ENCODE measurements at places on chromosomes 16 and 17. TPM values are rescaled to one million over a fixed set of nuclear protein-coding genes. Genes with fewer than 3 reads are reported as not detected.

HSD11B2 gene
- 2.9 TPM for total RNA-seq

HS3ST6 gene
- total RNA-seq, result 1.3 TPM

SYT17 gene
- total RNA-seq, result 11.8 TPM

TRPV2 gene
- total RNA-seq, result 120 TPM

DNA sequence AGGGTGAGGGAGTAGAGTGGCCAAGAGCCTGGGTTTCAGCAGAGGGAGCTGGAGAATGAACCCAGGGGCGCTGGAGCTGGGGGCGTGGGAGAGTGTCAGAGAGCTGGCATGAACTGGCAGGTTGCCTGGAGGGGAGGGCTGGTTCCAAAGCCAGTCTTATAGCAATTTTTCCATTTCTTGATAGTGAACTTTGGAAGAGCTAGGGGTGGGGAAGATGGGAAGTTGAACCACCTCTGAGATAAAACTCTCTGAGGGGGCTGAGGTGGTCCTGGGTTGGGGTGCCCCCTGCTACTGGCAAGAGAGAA lies 36.9 kb downstream of the ADGRG5 start:
- no peak for DNase-seq

- peak; percentile 62 for DNase-seq
These were observed 36.4 kb downstream of the GPT2 start for GRCh38 chr16:46920402-46921068.

DNA sequence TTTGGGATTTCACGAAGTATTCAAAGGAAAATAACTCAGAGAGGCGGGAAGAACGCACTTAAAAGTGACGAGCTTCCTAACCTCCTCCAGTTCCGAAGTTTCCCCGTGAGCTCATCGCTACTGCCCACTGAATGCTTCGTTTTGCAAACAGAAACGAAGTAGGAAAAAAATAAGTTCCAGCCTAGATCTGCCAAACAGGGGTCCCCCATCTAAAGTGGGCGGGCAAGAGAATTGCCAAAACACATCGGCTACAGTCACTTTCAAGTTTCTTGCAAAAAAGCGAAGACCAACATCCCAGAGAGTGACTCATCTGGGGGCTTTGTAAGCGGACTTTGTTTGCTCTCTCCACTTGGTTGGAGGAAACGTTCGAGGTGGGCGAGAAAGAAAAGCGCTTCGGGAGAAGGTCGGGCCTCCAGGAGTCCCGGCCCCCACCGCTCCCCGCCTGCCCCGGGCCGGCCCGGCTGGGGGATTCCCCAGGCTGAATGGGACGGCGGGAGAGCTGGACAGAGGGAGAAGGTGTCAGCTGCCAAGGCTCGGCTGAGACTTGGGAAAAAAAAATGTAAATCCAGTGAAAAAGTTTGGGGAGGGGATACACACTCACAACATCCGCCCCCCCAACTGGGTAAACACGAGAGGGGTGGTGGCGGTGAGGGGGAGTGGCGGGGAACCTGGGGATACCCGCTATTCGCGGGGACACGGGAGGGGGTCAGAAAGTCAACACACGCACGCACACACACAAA lies 1.0 kb downstream of the VEZF1 start:
- peak; percentile 52 for DNase-seq

DNA sequence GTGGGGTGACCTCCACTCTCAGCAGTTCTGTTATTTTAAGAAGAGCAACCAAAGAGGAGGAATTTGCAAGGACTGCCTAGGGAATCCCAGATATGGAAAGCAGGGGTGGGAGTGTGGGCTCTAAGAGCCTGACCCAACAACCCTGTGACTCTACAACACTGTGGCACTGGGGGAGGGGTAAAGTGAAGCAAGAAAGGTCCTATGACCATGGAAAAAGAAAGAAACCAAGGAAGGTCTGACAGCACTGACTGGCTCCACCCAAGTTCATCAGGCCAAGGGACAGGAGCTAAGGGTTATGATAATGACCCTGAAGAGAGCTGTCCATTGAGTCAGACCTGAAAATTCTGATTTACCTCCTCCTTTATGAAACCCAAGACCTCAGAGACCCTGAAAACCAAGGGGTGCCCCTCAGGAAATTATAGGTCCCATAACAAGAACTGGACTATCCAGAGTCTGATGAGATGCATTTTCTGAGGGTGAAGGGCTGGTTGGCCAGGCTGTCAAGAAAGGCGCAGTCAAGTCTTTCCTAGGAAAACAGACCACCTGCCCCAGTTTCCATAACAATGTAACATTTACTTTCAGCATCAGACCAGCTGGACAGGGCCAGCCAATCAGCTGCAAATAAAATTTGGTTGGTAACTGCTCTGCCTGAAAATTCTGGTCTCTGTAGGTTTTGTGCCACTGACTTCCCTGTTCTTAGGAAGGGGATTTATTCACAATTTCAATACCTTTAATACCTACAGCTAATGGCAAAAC lies 53.8 kb upstream of the MTMR4 start:
- peak; percentile 46 for DNase-seq

GRCh38 chr16:57614536-57614935 lies 13.9 kb upstream of the ADGRG1 start:
- no peak for DNase-seq

DNA sequence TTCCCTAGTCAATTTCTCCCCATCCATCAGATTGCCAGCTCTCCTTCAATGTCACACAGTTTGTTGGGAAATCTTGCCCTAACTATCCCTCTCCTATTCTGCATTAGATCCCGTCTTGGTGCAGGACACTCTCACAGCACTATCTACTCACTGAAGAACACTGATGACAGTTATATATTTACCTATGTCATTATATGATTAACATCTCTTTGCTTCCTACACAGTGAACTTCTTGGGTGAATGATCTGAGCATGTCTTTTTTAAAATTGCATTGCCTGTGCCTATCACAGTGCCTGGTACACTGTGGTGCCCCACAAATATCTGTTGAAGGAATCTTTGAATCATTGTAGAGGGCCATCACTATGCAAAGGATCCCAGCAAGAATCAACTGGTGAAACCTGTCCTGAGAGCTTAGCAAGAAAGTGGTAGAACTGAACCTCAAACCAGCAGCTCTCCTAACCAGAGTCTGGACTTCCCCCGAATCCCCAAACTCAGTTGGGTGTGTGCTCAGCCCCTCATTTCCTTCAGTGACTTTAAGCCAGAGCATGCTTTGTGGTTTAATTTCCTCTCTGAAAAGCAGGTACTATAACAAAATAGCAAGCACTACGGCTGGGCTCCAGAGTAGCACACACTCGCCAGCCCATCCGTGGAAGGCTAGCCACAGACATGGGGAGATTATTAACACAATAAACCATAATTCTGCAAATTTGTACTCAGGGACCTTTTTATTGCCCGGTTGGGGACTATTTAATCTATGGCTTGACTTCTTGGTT lies 680.7 kb upstream of the SALL1 start:
- no peak for DNase-seq

GRCh38 chr16:55512941-55513340 lies 4.1 kb downstream of the LPCAT2 start:
- DNase-seq, result no peak

GRCh38 chr16:1297018-1297696 lies 12.3 kb upstream of the UBE2I start:
- DNase-seq, result no peak

DNA sequence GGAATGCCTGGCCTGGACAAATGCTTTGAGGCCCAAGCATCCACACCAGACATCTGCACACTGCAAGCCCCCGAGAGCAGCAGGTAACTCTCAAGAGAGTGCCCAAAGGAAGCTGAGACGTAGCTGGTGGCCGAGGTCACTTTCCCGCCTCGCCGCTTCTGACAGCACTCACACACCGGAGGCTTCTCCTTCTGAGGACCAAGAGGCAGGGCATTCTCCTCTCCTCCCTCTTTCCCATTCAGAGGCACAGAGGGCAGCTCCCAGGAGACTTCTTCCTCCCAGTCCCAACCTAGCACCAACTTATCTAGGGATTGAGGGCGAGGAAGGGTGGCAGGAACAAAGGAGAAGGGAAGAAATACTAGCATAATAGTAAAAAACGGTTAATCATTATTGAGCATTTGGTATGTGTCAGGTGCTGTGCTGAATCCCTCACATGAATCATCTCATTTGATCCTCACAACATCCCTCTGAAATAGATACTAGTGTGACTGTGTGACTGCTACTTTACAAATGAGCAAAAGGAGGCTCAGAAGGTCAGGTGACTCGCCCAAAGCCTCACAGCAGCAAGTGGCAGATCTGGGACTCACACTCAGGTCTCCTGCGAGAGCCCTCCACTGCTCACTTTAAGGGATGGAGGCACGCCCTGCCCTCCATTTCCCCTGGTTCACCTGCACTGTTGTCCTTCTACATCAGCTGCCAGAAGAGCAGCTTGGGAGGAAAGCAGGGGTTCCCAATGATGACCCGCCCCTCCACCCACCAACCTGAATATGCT lies 41.8 kb downstream of the MYO18A start:
- no peak for DNase-seq
